Fibroblast of the aortic adventitia (primary cell): ENCODE measurements at places on chromosomes 1 and 21.
A peak's percentile ranks its signal among the peaks of the same experiment; 100 is the strongest.

DNA sequence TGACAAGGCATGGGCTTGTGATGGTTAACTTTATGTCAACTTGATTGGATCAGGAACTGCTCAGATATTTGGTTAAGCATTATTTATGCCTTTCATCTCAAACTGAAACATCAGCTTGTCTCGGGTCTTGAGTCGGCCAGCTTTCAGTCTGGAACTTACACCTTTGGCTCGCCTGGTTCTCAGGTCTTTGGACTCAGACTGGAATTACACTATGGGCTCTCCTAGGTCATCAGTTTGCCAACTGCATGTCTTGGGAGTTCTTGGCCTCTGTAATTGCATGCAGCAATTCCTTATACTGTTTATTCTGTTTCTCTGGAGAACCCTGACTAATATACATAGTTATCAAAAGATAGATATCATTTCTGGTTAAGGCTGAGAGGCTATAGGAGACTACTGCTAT, 653.7 kb downstream of the ADGRL2 start:
- DNase-seq = no peak

DNA sequence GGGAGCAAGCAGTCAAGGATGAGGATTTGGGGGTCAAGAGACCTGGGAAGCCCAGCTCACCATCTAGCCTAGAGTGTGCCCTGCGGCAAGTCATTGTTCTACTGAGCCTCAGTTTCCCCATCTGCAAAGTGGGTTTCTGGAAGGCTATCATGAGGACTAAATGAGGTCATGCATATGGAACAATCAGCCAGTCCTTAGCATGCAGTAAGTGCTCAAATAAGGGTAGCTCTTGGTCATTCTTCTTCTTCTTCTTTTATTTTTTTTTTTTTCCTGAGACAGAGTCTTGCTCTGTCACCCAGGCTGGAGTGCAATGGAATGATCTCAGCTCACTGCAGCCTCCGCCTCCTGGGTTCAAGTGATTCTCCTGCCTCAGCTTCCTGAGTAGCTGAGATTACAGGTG, 99.9 kb upstream of the RUNX3 start:
- no peak for DNase-seq

GRCh38 chr1:235902677-235903542, 36.2 kb upstream of the LYST start:
- peak; percentile 80 for DNase-seq

DNA sequence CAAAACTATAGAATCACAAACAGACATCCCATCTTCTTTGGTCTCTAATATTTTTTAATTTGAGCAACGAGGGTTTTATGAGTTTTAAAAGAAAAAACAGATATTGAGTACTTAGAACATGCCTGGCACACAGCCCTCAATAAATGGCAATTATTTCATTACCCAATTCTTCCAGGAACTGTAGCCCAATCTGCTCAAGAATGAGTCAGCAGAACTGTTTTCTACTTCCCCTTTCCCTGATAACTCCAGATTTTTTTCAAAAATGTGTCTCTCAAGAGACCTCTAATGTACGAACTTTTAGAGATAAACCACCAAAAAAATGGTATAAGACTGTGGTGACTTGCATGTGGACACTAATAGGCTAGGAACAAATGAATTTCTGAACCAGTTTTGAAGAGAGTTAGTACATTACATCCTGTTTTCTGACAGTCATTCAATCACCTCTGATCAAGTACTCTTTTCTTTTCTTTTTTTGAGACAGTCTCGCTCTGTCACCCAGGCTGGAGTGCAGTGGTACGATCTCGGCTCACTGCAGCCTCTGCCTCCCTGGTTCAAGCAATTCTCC, 11.5 kb downstream of the ABL2 start:
- peak; percentile 87 for DNase-seq

DNA sequence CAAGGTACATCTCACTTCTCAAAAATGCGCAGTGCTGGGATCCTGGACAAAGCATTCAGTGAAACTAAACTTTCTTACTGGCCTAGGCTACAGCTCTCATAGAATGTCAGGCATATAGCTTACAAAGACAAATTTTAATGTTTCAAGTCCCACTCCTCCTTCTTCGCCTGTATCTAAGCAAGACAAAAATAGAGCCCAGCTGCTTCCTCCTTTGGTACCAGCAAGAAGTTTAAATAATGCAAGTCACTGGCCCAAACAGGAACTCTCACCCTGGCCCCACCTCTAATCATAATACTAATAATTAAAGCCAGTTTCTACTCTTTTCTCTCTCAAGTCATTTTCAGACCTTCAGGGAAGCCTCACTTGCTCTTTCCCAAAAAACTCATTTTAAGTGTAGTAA, 1267.9 kb downstream of the MRPL39 start:
- no peak for DNase-seq

GRCh38 chr1:197225611-197226010, 42.4 kb upstream of the CRB1 start:
- DNase-seq = no peak

DNA sequence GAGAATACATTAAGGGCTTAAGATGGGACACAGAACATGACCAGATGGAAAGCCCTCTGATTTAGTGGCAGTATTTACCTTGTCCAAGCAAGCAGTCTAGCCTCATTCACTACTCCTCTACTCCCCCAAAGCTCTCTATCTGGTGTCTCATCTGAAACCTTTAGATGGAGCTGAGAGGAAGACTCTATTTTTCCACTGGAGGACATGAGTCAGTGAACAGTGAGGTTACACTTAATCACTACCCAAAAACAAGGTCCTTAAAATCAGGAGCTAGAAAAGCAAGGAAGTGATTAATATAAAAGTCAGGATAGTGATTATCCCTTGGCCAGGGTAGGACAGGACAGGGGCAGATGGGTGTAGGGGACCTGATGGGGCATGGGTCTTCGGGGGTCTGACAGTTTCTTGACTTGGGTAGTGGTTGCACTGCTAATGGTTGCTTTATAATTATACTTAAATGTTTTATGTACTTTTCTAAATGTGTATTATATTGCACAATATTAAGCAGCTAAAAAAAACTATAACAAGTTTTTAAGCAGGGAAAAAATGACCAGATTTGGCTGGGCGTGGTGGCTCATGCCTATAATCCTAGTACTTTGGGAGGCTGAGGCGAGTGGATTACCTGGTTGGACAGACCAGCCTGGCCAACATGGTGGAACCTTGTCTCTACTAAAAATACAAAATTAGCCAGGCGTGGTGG, 3.0 kb downstream of the PTPN22 start:
- peak; percentile 27 for DNase-seq

- no peak for DNase-seq
These were observed 487.0 kb upstream of the RGS18 start for GRCh38 chr1:191671236-191671635.

DNA sequence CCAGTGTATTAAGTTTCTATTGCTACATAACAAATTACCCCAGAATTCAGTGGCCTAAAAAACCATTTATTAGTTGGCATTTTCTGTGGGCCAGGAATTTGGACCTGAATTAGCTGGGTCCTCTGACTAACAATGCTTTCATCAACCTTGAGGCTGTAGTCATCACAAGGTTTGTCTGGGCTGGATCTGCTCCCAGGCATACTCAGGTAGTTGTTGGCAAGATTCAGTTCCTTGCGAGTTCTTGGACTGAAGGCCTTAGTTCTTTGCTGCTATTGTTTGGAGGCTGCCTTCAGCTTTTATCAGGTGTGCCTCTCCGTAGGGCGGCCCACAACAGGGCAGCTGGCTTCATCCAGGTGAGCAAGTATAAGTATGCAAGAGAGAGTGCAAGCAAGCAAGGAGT, 31.4 kb upstream of the DEPDC1 start:
- no peak for DNase-seq

DNA sequence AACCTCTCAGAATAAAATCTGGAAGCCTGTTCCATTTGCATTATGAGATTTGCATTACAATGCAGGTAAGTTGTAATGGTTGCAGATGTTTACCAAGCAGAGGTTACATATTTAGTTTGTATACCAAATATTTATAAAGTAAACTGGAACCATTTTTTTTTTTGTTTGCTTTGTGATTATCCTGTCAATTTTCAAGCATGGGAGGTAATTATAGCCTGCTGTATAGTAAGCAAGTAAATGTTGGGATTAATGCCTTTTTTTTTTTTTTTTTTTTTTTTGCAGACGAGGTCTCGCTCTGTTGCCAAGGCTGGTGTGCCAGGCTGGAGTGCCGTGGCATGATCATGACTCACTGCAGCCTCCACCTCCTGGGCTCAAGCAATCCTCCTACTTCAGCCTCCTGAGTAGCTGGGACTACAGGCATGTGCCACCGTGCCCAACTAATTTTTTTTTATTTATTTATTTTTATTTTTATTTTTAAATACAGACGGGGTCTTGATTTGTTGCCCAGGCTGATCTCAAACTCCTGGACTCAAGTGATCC, 21.0 kb downstream of the NFYC start:
- no peak for DNase-seq

DNA sequence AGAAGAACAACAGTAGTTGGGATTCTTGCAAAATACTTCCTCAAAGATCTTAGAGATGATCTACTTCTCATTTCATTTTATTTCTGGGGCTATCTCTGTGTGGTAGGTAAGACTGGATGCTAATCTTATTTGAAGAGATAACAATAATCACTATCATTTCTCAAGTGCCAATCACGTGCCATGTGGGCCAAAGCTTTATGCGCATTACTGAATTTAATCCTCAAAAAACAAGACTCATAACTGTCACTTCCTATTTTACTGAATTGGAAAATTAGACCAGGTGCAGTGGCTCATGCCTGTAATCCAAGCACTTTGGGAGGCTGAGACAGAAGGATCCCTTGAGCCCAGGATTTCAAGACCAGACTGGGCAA, 121.7 kb downstream of the KCNN3 start:
- no peak for DNase-seq

- no peak for DNase-seq
These were observed 22.4 kb downstream of the PRRX1 start for GRCh38 chr1:170686291-170686690.

DNA sequence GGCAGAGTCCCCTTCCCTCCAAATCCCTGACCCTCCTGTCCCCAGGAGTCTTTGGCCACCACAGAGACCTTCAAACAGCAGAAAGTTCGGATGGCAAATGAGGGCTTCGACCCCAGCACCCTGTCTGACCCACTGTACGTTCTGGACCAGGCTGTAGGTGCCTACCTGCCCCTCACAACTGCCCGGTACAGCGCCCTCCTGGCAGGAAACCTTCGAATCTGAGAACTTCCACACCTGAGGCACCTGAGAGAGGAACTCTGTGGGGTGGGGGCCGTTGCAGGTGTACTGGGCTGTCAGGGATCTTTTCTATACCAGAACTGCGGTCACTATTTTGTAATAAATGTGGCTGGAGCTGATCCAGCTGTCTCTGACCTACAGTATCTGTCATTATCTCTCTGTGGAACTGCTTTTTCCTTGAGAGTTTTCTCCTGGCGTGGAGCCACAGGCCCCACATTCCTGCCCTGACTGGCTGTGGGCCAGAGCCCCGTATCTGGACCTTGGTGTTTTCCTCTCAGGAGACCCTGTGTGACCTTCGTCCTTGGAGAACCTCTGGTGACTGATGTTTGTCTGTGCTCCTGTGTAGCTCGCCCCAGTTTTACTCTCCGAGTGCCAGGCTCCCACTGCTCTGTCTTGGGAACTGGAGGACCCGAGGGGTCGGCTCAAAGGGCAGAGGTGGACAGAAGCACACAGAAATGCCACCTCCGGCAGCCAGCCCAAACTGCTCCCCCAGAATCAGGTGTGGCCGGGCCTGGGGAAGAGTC, 4.8 kb downstream of the SLC27A3 start:
- no peak for DNase-seq

DNA sequence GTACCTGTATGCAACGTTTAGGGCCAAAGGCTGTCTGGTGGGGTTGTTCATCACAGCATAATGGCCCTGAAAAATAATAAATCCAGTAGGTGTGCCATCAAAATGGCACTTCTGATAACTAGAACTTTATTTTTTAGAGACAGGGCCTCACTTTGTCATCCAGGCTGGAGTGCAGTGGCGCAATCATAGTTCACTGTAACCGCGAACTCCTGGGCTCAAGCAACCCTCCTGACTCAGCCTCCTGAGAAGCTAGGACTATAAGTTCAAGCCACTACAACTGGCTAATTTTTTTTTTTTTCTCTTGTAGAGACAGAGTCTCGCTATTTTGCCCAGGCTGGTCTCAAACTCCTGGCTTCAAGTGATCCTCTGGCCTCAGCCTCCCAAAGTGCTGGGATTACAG, 4.7 kb downstream of the SNAPIN start:
- DNase-seq = peak; percentile 38

- DNase-seq = no peak
These were observed 66.5 kb upstream of the IGSF21 start for GRCh38 chr1:18041102-18041501.

- no peak for DNase-seq
These were observed 111.0 kb downstream of the PTPN14 start for GRCh38 chr1:214440219-214440965.

- DNase-seq = peak; percentile 27
These were observed 68.0 kb downstream of the RUNX3 start for GRCh38 chr1:24861821-24862727.

GRCh38 chr1:73948055-73948454, 249.9 kb downstream of the LRRIQ3 start:
- no peak for DNase-seq

- peak; percentile 25 for DNase-seq
These were observed 114.0 kb upstream of the RAB4A start for GRCh38 chr1:229156872-229157271.

- no peak for DNase-seq
These were observed 35.2 kb downstream of the TGFBR3 start for GRCh38 chr1:91850708-91851107.

DNA sequence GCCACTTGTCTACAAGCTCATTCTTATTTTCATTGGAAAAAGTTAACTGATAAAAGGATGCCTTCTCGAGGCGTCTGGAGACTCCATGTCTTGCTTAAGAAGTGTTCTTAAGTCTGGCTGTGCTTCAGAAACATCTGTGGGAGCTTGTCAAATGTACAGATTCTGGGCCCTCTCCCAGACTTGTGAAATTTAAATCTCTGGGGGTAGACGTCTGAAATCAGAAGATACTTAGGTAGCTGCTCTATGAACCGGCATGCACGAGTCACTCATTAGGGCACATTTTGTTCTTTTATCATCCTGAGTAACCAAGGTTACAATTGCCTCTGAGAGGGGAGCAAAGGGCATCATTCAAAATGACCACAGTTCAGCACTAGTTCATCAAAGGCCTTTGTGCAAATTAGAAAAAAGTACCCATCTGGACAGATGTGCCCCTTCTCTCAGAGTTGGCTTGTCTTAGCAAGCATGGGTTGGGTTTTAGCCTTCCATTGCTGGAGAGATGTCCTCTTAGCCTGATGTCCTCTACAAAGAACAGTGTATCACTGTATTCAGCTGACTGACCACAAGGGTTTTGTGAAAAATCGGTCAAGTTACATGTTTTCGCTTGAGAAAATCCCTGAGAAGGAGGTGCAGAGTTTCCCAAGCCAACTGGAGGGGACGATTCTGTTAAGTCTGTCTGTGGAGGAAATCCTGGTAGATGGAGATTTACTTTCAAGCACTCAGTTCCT, 156.9 kb downstream of the ASTN1 start:
- DNase-seq = no peak

DNA sequence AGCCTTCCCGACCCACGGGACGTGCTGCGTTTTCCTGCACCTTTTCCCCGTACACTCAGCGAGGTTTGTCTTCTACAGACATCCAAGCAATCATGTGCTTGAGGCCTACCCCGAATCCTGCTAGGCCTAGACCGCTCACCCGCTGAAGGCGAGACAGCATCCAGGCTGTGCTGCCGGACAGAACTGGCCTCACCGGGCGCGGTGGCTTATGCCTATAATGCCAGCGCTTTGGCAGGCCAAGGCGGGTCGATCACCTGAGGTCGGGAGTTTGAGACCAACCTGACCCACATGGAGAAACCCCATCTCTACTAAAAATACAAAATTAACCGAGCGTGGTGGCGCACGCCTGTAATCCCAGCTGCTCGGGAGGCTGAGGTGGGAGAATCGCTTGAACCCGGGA, 54.1 kb downstream of the ECE1 start:
- DNase-seq = no peak

GRCh38 chr1:66326867-66327266, 207.1 kb upstream of the SGIP1 start:
- no peak for DNase-seq
